Activated CD8-positive, alpha-beta memory T cell treated with anti-CD3 and anti-CD28 coated beads for 4 hours (primary cell): ENCODE measurements at places on chromosomes 7 and 10.

DNA sequence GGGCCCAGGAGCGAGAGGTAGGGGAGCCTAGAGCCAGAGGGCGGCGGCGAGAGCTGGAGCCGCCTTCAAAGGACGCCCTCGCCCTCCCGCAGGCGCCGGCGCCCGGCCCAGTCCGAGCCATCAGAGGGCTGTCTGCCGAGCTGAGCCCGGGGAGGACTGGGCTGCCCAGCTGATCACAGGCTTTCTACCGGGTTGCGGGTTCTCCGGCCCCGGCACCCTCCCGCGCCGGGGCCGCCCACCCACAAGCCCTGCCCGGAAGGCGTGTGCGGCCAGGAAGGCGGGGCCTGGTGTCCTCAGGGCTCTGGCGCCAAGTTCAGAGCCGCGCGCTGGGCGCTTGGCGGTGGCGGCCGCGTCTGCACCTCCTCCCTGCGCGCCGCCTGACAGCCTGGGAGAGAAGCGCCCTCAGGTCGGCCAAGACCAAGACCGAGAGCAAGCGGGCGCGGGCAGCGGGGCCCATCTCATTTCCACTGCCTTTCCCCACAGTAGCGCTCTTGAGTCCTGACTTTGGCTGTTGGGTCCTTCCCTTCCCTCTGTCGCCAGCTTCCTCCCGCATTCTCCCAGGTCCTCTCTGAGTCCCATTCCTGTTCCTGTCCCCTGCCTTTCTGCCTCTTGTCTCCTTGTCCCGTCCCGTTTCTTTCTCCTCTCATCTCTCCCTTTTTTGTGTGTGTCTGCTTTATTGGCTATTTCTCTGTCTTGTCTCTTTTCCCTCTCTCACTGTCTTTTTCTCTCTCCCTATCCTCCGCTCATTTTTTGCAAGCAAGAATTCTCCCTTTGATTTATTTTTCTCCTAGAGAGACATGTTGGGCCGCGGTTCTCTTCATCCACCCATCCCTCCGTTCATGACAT lies 60.6 kb upstream of the MSMB start:
- DNase-seq, result no peak

DNA sequence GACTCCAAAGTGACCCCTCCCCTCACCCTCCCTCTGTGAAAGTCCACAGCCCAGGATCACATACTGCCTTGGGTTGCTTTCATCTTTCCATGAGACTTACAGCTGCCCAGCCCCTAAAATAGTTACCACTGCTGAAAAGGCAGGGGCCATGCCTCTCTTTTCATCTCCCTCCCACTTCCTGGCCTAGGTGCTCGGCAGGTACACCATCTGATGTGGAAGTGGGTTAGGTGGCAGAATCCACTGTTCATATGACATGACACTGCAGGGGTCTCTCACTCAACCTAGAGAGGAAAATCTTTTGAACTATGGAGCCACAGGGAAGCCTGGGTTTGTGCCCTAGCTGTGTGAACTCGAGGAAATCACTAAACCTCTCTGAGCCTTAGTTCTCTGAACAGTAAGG lies 38.8 kb upstream of the ADO start:
- DNase-seq, result no peak

- no peak for DNase-seq
These were observed 34.8 kb upstream of the BNIP3 start for GRCh38 chr10:132016514-132016913.

DNA sequence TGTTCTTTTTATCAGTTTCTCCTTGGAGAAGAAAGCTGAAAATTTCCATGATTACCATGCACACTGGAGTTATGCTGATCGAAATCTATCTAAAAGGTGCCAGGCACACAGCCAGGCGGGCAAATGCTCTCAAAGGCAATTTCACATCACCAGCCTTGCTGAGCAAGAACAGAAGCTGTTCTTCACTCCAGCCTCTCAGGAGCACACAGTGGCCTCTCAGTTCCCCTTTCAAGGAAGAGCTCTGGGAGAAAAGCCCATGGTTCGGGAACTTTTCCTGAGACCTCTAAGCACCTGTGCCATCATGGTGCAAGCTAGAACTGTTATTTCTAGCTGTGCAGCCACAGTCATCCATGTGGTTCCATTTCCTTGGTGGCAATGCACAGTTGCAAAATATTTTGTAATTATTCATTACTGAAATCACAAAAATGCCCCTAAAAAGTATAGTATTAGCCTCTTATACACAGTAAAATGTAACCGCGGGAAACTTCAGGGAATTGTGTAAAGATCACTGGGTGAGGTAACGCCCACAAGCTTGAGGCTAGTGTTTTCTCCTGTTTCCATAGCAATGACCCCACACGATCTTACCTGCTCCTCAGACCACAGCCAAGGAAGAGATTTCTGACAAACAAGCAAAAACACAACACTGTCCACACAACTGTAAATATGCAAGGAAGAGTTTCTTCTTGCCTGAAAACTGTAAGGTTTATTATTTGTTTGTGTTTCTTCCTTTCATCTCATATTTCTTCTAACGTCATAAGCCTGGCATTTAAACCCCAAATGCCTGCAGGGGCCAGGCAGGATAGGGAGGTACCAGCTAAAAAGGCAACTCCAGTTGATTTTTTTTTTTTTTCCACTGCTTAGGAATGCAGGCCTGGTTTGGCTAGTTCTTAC lies 121.2 kb downstream of the FAM107B start:
- DNase-seq, result no peak

DNA sequence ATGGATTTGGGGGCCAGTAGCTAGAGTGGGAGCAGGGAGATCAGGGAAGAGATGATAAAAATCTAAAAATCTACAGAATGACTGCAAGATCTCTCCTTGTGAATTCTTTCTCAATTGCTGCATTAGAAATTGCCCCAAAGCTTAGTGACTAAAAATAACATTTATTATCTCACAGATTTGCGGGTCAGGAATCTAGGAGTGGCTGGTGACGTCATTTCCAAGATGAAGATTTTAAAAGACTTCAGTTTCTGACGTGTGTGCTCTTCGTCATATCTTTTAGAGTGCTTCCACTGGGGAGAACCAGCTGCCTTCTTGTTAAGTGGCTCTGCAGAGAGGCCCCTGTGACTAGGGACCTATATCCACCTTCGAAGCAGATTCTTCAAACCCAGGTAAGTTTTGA lies 112.6 kb downstream of the DGKI start:
- DNase-seq, result no peak

DNA sequence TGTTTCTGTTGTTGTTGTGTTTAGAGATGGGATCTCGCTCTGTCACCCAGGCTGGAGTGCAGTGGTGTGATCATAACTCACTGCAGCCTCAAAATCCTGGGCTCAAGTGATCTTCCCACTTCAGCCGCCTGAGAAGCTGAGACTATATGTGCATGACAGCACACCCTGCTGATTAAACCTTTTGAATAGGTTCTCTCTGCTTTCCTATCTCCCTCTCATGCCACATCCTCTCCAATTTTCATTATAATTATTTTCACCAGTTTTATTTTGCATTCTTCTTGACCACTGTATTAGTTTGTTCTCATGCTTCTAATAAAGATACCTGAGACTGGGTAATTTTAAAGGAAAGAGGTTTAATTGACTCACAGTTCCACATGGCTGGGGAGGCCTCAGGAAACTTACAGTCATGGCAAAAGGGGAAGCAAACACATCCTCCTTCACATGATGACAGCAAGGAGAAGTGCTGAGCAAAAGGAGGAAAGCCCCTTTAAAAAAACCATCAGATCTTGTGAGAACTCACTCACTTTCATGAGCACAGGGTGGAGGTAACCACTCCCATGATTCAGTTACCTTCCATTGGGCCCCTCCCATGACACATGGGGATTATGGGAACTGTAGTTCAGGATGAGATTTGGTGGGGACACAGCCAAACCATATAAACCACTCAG lies 12.9 kb downstream of the AGK start:
- DNase-seq, result no peak

DNA sequence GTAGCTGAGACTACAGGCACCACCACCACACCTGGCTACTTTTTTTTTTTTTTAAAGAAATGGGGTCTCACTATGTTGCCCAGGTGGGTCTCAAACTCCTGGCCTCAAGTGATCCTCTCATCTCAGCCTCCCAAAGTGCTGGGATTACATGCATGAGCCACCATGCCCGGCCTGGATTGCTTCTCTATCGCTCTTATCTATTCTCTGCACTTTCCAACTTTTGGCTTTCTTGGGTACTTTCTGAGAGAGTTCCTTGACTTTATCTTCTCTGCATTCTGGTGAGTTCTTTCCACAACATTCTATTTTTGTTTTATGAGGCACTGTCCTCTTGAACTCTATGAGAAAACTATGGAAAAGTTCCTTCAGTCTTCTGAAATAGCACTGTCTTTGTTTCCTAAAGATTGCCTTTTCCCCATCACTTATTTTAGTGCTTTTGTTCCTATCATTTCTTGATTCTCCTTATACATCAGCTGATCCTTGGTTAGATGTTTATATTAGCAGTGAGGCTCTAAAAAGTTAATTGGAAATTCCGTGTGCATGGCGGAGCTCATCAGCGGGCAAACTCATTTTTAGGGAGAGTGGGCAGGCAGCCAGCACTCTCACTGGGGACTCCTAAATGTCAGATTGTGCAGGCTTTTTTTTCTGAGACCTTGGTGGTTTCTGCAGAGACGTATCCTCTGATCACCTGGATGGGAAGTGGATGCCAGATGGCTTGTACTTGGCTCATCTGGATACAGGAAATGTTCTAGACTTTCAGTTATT lies 43.9 kb downstream of the HIP1 start:
- no peak for DNase-seq

DNA sequence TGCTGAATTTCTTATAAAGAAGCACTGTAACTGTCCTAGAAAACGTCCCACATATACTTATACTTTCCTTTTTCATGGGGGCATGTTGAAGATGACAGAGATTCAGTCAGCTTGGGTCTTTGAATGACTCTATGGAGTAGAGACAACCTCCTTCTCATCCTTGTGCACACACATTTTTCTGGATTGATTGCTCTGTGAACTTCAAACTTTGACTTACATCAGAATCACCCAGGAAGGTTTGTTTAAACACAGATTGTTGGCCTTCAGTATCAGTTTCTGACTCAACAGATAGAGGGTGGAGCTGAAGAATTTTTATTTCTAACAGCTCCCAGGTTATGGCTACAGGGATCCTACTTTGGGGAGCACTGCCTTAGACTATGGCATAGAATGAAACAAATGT lies 97.6 kb upstream of the DGKB start:
- no peak for DNase-seq

DNA sequence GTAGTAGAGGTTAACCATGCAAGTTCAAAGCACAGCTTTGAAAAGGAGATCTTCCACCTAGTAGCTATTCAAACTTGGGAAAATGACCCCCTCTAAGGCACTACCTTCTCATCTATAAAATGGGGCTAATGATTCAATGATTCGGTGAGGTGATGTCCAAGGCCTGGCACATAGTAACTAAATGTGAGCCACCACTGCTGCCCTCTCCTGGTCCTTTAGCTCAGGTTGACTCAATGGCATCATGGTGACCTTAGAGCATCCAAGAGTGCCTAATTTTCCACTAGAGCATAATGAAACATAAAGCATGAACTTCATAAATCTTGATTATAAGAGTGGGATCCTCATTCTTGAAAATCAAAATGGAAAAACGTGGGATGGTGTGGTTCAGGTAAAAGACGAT lies 16.3 kb upstream of the PLCE1 start:
- DNase-seq, result no peak

DNA sequence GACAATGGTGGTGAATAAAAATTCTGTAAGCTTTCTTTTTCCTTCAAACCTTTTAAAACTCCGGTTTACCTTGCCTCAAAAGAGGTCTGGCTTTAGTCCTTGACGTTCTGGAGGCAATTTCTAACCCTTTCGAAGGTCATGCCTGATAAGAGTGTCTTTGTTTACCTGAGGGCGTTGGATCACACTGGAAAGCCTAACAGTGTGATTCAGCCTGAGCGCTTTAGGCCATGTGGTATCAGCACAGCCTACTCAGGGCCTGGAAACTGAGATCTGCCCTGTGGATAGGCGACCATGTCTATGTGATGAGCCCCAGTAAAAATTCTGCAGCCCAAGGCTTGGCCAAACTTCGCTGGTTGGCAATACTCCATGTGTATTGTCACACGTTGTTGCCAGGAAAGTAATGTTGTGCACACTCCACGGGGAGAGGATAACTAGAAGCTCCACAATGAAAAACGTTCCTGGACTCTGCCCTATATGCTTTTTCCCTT lies 10.7 kb downstream of the CCDC6 start:
- DNase-seq, result no peak

DNA sequence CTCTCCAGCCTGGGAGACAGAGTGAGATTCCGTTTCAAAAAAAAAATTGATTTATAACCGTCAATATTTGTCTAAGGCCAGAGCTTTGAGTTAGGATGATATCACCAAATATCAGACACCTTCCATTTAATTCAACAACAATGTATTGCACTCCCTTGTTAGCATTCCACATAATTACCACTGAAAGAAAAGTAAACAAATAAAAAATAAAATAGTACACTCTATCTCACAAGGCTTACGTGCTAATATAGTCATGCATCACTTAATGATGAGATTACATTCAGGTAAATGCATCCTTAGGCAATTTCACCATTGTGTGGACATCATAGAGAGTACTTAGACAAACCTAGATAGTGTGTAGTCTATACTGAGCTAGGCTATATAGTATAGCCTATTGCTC lies 127.6 kb upstream of the RHOBTB1 start:
- no peak for DNase-seq

- no peak for DNase-seq
These were observed 15.9 kb upstream of the NEBL start for GRCh38 chr10:20912969-20913368.

DNA sequence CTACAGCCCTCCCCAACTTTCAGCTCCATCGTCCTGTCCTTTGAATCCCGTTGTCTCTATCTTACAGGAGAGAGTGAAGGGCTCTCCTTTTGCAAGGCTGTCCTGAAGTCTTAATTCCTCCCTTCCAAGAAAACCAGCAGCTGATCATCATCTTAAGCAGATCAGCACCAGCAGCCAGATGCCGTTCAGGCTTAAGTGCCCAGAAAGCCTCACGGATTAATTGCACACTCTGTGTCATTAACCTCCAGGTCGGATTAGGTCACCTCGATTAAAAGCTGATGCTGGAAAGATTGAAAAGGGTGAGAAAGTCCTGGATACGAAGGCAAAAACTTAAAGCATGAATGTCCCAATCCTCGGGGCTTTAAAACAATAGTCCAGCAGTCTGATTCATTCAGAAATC lies 24.8 kb upstream of the ADARB2 start:
- no peak for DNase-seq

GRCh38 chr10:114261076-114261475 lies 22.0 kb downstream of the VWA2 start:
- no peak for DNase-seq

GRCh38 chr7:150851492-150852370 lies 586 bp upstream of the AOC1 start:
- no peak for DNase-seq
